ENCODE measurements at places on chromosomes 1 and 21. TPM values are rescaled to one million over a fixed set of nuclear protein-coding genes. Genes with fewer than 3 reads are reported as not detected.

The AK5 gene
- total RNA-seq, result 1.5 TPM

The C1orf94 gene
- 0.13 TPM for total RNA-seq

The TAL1 gene
- 1.7 TPM for total RNA-seq

The MAP3K21 gene
- 11.3 TPM for total RNA-seq

The MYOG gene
- not detected for total RNA-seq

The FRRS1 gene
- total RNA-seq, result 27.7 TPM

The OR14K1 gene
- not detected for total RNA-seq

The DDAH1 gene
- 21.1 TPM for total RNA-seq

The NIPAL3 gene
- 67.1 TPM for total RNA-seq

The PINK1 gene
- total RNA-seq, result 155 TPM

The OR2L3 gene
- total RNA-seq, result not detected

The EFNA4 gene
- 29.5 TPM for total RNA-seq

The ADCY10 gene
- total RNA-seq, result 0.10 TPM

The FMOD gene
- 26.0 TPM for total RNA-seq

The C8B gene
- not detected for total RNA-seq

The CFHR3 gene
- not detected for total RNA-seq

The C1QB gene
- total RNA-seq, result 39.9 TPM

The ASAP3 gene
- 104 TPM for total RNA-seq

The ICOSLG gene
- total RNA-seq, result 5.2 TPM

The RNU1-4 gene
- under 0.01 TPM for total RNA-seq

The CYP2J2 gene
- 4.3 TPM for total RNA-seq

The FAM151A gene
- not detected for total RNA-seq

The WNT3A gene
- 4.0 TPM for total RNA-seq

The LEMD1 gene
- not detected for total RNA-seq

The PLA2G2D gene
- not detected for total RNA-seq

The KIF21B gene
- total RNA-seq, result 0.65 TPM

The HSF2BP gene
- not detected for total RNA-seq

The NEGR1 gene
- total RNA-seq, result 4.1 TPM

The AKT3 gene
- total RNA-seq, result 8.6 TPM

The CCDC185 gene
- total RNA-seq, result not detected

The REN gene
- 0.17 TPM for total RNA-seq

The HPCA gene
- not detected for total RNA-seq

The PCSK9 gene
- total RNA-seq, result 0.25 TPM

The ANKRD35 gene
- 42.3 TPM for total RNA-seq

The CNIH3 gene
- total RNA-seq, result 2.6 TPM

The LMOD1 gene
- total RNA-seq, result 29.0 TPM

The AKR7A3 gene
- 0.84 TPM for total RNA-seq

The YIPF1 gene
- total RNA-seq, result 15.1 TPM

The SPATA17 gene
- total RNA-seq, result 1.6 TPM

The LCE2B gene
- 1,313 TPM for total RNA-seq

The MARCKSL1 gene
- total RNA-seq, result 8.9 TPM

The ANKRD45 gene
- total RNA-seq, result not detected

The SPOCD1 gene
- 0.51 TPM for total RNA-seq

The TTF2 gene
- 6.8 TPM for total RNA-seq

The ZNF648 gene
- total RNA-seq, result 0.06 TPM

The PTGFR gene
- 3.5 TPM for total RNA-seq
